ENCODE measurements at places on chromosomes 3 and 15. TPM values are rescaled to one million over a fixed set of nuclear protein-coding genes. Genes with fewer than 3 reads are reported as not detected.

Gene CSPG5
- total RNA-seq, result not detected

Gene B3GNT5
- 0.66 TPM for total RNA-seq

Gene MESP2
- total RNA-seq, result not detected

DNA sequence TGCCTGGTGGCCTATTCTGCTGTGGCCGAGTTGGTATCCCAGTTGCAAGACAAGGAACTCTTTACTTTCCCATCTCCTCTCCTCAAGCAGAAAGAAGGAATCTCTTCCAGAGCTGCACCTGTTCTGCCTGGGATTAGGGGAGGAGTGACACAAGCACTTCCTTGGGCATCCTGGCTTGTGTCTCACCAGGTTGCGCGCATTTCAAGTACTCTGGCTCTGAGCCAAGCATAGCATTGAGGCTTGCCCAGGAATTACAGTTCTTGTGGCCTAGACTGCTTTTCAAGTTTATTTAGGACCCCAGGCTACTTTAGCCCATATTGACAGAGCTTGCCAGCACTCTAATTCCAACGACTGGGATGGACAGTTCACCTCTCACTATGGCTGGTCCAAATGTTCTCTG, 150.5 kb downstream of the RSRC1 start:
- no peak overlapping the region for H3K27ac ChIP-seq
- no peak for DNase-seq
- no peaks in the 10 kb centered on the region for H3K36me3 ChIP-seq
- no peaks in the 10 kb centered on the region for H3K4me1 ChIP-seq
- no peaks in the 10 kb centered on the region for H3K27me3 ChIP-seq

- no peaks in the 10 kb centered on the region for H3K27me3 ChIP-seq
- no peak overlapping the region for H3K27ac ChIP-seq
- DNase-seq, result no peak
- no peaks in the 10 kb centered on the region for H3K4me1 ChIP-seq
- H3K4me3 ChIP-seq, result no peak overlapping the region
These were observed 50.8 kb downstream of the SACM1L start for GRCh38 chr3:45739991-45740390.

DNA sequence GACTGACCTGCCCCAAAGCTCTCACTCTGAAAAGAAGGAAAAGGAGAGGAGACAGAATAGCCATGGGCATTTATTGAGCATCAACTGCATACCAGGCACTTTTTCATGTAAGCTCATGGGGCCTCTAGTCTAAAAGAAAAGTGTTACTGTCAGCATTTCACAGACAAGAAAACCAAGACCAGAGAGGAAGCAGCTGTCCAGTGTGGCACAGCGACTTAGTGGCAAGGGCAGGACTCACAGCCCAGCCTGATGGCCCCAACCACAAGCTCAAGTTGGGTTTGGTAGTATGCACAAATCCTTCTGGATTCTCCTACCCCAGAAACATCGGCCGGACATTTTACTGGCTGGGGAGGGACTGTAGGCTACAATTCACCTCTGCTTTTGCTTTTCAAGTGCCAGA, 5.8 kb downstream of the EFCC1 start:
- no peak for DNase-seq
- H3K27ac ChIP-seq, result no peak overlapping the region
- H3K4me1 ChIP-seq, result peaks cover 52% of the 10 kb centered on the region
- no peak overlapping the region for H3K4me3 ChIP-seq
- peaks cover 10% of the 10 kb centered on the region for H3K27me3 ChIP-seq

DNA sequence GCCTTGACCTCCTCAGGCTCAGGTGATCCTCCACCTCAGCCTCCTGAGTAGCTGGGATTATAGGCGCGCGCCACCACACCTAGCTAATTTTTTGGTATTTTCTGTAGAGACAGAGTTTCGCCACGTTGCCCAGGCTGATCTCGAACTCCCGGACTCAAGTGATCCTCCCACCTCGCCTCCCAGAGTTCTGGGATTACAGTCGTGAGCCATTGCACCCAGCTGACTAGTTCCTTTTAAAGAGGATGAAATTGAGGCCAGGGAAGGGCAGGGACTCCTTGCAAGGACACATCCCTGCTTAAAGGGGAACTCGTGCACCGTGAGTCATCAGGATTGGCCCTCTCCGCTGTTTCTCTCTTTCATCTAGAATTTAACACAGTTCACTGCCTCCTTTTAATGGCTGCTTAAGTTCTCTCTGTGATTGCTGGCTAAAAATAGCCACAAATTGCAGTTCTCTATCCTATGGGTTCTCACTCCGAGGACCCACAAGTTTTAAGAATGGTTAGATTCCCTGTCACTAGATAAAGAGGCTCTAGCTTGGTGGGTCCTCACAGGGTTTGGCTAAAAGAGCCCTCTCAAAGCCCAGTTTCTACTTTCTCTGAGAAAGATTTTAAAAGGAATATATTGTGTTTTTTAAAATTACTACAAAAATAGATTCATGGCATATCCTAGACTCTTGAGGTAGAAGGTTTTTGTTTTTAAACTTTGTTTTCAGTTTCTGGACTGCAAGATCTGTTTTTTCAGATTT, 1.4 kb downstream of the CRTAP start:
- no peaks in the 10 kb centered on the region for H3K27me3 ChIP-seq
- H3K4me1 ChIP-seq, result peaks cover 17% of the 10 kb centered on the region
- DNase-seq, result peak; percentile 75
- peaks cover 11% of the 10 kb centered on the region for H3K36me3 ChIP-seq
- peak overlapping the region; percentile 39 for H3K27ac ChIP-seq

Gene FAM43A
- 17.6 TPM for total RNA-seq

GRCh38 chr3:170985304-170985703, 41.2 kb downstream of the SLC2A2 start:
- no peak for DNase-seq
- H3K27me3 ChIP-seq, result no peaks in the 10 kb centered on the region
- no peak overlapping the region for H3K27ac ChIP-seq
- no peaks in the 10 kb centered on the region for H3K36me3 ChIP-seq
- no peak overlapping the region for H3K4me3 ChIP-seq

- peaks cover 27% of the 10 kb centered on the region for H3K4me1 ChIP-seq
- H3K36me3 ChIP-seq, result no peaks in the 10 kb centered on the region
- H3K27ac ChIP-seq, result peak overlapping the region; percentile 53
- no peaks in the 10 kb centered on the region for H3K27me3 ChIP-seq
- DNase-seq, result peak; percentile 53
These were observed 95.7 kb upstream of the AGTR1 start for GRCh38 chr3:148601766-148602685.

DNA sequence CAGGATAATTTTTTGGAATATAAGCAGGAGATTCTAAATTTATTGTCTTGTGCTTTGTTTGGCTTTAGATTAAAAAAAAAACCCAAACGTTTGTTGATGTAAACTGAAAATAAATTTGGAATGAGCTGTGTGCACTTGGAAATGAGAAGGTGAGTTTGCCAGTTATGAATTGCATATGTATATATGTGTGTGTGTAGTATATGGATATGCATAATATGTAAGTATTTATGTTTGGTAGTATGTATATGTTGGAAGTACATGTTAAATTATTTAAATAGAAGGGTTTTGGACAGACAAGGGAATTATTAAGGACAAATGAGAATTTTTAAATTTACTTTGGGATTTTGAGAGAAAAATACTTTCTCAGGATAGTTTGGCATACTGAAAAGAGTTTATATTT, 265.8 kb upstream of the CNTN3 start:
- no peaks in the 10 kb centered on the region for H3K27me3 ChIP-seq
- no peak overlapping the region for H3K4me3 ChIP-seq
- DNase-seq, result no peak

Gene ZPLD1
- total RNA-seq, result not detected

- no peak for DNase-seq
- H3K4me3 ChIP-seq, result no peak overlapping the region
- no peaks in the 10 kb centered on the region for H3K27me3 ChIP-seq
- no peak overlapping the region for H3K27ac ChIP-seq
- H3K36me3 ChIP-seq, result no peaks in the 10 kb centered on the region
- H3K4me1 ChIP-seq, result peaks cover 11% of the 10 kb centered on the region
These were observed 6.5 kb upstream of the CRYBG3 start for GRCh38 chr3:97815149-97815917.

DNA sequence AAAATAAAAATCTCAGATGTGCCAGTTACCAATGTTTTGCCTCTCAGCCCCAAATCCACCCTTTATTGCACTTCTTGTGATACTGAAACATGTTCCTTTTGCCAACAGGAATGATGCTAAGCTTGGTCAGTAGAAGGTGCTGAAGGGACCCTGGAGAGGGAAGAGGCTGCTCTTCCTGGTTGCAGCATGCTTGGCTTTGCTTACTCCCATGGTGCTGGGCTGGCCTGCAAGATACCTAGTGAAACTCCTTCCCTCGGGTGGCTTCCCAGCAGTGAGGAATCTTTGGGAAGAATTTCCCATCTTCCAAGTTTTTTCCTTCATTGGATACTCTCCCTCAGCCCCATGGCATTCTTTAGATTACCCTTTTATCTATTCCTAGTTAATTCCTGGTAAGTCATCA, 151.8 kb upstream of the TGFBR2 start:
- no peaks in the 10 kb centered on the region for H3K4me1 ChIP-seq
- no peak for DNase-seq
- H3K27me3 ChIP-seq, result no peaks in the 10 kb centered on the region
- H3K36me3 ChIP-seq, result no peaks in the 10 kb centered on the region

DNA sequence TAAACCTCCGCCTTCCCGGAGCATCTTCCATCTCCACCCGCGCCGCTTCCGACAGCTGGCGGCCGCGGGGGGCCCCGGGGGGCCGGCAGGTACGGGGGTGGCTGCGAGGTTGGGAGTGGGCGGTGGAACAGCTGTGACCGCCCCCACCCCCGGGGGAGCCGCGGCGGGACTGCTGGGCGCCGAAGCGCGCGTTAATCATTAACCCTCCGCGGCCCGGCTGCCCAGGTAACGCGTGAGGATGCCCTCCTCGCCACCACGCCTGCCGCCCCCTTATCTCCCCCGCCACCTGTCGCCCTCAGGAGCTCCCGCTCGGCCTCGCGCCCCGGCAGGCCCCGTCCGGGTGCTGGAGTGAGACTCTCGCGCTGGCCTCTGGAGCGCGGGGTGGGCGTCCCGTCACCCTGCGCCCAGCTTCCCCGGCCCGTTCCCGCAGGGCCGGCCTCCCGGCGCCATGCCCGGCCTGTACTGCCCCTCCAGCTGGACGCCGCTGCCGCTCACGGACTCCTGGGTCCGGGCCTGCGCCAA, 757 bp downstream of the VWA5B2 start:
- no peak overlapping the region for H3K27ac ChIP-seq
- no peak for DNase-seq
- H3K4me1 ChIP-seq, result peaks cover 18% of the 10 kb centered on the region
- peaks cover 42% of the 10 kb centered on the region for H3K27me3 ChIP-seq

Gene HRH1
- total RNA-seq, result 15.9 TPM

- H3K4me1 ChIP-seq, result peaks cover 56% of the 10 kb centered on the region
- no peak for DNase-seq
- H3K27me3 ChIP-seq, result no peaks in the 10 kb centered on the region
- H3K27ac ChIP-seq, result peak overlapping the region; percentile 58
- no peaks in the 10 kb centered on the region for H3K36me3 ChIP-seq
These were observed 120.8 kb upstream of the PHLDB2 start for GRCh38 chr3:111738238-111738637.

DNA sequence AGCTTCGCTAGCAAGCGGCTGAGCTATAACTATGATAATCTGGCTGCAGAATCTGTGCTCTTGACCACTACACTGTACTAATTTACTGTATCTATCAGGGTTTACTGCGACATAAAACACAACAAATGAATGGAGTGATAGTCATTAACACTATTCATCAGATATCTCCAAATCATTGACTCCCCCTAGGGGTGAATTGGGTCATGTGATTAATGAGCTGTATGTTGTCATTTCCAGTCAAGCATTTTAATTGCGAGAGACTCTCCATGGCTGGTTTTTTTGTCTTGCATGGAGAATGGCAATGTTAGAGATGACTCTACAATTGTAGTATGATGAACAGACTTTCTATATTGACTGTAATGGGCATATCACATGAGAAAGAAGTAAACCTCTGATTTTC, 10.5 kb upstream of the TM4SF18 start:
- H3K27ac ChIP-seq, result no peak overlapping the region
- H3K27me3 ChIP-seq, result no peaks in the 10 kb centered on the region
- H3K36me3 ChIP-seq, result no peaks in the 10 kb centered on the region
- peaks cover 43% of the 10 kb centered on the region for H3K4me1 ChIP-seq
- no peak overlapping the region for H3K4me3 ChIP-seq
- DNase-seq, result no peak

Gene EOMES
- total RNA-seq, result not detected

Gene SNX22
- total RNA-seq, result 0.05 TPM

GRCh38 chr15:61184431-61184830, 44.7 kb downstream of the RORA start:
- no peak overlapping the region for H3K4me3 ChIP-seq
- H3K27me3 ChIP-seq, result no peaks in the 10 kb centered on the region
- no peaks in the 10 kb centered on the region for H3K36me3 ChIP-seq

DNA sequence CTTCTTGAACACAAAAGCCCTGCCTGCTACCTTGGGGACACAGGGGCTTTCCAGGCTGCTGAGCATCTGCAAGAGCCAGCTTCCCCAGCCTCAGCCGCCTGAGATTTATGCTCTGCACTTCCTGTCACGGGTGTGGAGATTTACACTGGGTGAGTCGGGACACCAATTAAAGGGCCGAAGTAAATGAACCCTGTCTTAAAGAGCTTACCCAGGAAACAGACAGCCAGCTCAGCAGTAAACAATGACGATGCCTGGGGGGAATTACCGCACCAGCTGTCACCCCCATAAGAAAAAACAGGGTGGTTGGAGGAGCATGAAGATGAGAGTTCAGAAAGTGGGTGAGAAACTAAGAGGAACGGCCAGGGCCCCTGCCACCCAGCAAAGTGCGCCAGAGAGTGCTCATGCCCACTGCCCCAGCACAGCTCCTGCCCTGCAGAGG, 37.5 kb upstream of the IQSEC1 start:
- no peak overlapping the region for H3K27ac ChIP-seq
- no peaks in the 10 kb centered on the region for H3K36me3 ChIP-seq
- H3K4me1 ChIP-seq, result no peaks in the 10 kb centered on the region
- no peaks in the 10 kb centered on the region for H3K27me3 ChIP-seq
- no peak overlapping the region for H3K4me3 ChIP-seq

DNA sequence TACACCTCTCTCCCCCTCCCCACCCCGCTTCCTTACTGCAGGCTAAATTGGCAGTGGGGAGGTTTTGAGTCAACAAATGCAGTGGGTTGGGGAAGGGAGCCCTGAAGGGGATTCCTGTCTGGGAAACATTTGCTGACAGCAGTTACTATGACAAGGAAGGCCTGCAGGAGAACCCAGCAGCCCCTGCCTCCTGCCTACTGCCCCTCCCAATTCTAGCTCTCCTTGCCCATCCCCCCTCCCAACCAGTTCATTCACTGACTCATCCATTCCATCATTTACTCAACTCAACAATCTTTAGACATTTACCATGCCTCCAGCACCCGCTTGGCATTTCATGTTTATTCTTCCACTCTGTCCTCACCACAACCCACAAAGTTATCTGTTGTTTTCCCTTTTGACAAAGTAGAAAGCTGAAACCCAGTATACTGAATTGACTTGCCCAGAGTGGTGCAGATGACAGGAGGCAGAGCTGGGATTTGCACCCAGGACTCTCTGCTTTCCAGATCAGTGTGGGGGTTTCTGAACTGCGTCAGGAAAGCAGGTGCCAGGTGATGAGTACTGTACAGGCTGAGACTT, 75.0 kb downstream of the MAGEF1 start:
- no peak overlapping the region for H3K27ac ChIP-seq
- DNase-seq, result peak; percentile 78
- no peaks in the 10 kb centered on the region for H3K36me3 ChIP-seq
- H3K4me1 ChIP-seq, result peaks cover 15% of the 10 kb centered on the region
- no peak overlapping the region for H3K4me3 ChIP-seq
